Karpas-422 (cell line): ENCODE measurements at places on chromosomes 1 and 21.

GRCh38 chr1:92728697-92729096 lies 56.2 kb downstream of the EVI5 start:
- peak; percentile 19 for DNase-seq

DNA sequence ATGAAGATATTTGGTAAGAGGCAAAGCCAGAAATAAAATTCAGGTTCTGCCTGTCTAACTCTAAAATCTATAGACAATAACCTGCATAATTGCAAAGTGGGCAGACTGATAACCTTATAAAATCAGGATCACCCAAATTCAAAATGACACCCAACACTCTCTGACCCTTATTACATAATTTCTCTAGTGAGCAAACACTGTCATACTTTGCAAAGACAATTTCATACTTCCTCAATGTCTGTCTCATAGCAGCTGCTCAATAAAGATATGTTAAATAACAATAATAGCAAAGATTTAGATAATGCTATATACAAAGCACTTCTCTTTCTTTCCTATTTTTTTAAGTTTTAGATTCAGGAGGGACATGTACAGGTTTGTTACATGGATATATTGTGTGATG lies 118.5 kb downstream of the UCHL5 start:
- no peak for DNase-seq

DNA sequence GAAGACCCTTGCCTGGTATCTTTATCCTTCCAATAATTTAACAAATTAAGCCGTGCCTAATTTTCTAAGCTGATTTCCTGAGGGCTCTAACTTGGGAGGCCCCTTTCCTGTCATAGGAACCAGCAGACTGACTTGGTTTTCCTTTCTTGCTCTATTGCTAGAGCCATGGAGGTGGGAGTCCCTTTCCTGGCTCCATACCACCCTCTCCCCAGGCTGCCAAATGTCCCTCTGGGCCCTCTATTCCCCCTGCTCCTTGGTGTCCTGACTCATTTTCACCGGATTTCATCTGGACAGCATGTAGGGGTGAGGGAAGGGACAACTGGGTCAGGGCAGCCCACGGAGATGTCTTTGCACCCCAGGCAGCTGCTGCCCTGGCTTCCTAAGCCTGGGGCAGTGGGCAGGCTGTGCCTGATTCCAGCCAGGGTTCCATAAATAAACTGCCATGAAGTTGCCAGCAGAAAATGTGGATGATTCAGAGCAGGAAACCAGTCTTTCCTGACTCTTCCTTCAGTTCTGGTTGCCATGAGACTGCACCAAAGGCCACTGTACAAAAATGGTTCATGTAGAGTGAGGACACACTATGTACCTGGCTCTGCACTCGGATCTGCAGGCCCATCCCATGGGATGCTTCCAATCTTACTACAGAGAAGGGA lies 38.0 kb upstream of the SERBP1 start:
- DNase-seq, result no peak

GRCh38 chr21:37281993-37282392 lies 14.9 kb upstream of the VPS26C start:
- no peak for DNase-seq

GRCh38 chr1:165444897-165445370 lies at the start of gene RXRG:
Gene RXRG, minus strand, starts transcription at chr1:165445126. Its CDS starts 233 bp downstream, at chr1:165444893.
- no peak for DNase-seq

GRCh38 chr1:210244746-210245367 lies 12.3 kb downstream of the SERTAD4 start:
- no peak for DNase-seq

GRCh38 chr1:38992412-38993111 lies 1.5 kb downstream of the AKIRIN1 start:
- DNase-seq, result peak; percentile 79

DNA sequence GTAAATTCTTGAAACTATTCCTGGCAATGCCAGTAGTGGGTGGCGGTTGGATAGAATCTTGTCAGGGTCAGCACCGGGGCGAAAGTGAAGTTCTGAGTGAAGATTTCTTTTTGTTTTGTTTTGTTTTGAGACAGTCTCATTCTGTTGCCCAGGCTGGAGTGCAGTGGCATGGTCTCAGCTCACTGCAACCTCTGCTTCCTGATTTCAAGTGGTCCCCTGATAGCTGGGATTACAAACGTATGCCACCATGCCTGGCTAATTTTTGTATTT lies 33.3 kb downstream of the PCNT start:
- peak; percentile 57 for DNase-seq
